ENCODE measurements at places on chromosomes 7 and 10.

- no peaks in the 10 kb centered on the region for H3K4me1 ChIP-seq
- H3K27me3 ChIP-seq = no peaks in the 10 kb centered on the region
- no peak for DNase-seq
- H3K4me3 ChIP-seq = no peak overlapping the region
- H3K36me3 ChIP-seq = no peaks in the 10 kb centered on the region
Observed at GRCh38 chr7:28802450-28802849, 155.7 kb downstream of the TRIL start.

DNA sequence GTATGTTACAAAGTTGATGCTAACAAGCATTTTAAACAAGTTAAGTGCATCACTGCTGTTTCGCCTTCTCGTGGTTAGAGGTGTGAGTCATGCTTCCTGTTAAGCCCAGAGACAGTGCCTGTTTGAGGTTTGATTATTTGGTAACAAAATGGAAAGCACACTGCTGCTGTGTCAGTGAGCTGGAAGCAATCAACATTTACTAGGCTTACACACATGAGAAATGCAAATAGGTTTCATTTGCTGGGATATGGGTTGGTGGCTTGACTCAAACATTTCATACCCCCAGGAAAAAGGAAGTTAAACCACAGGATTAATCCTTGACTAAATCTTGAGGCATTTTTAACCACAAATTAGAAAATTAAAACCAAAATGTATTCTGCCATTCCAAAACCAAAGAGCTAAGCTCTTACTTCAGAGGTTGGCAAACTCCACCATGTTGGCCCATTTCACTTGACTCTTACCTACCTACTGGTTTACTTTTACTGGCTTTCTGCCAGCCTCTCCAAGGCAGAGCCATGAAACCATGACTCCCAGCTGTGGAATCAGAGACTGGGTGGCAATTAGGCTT is 139.2 kb downstream of the ETV1 start:
- no peaks in the 10 kb centered on the region for H3K36me3 ChIP-seq
- peak overlapping the region; percentile 48 for H3K27ac ChIP-seq
- no peak for DNase-seq
- no peaks in the 10 kb centered on the region for H3K27me3 ChIP-seq
- peaks cover 10% of the 10 kb centered on the region for H3K4me1 ChIP-seq
- no peak overlapping the region for H3K4me3 ChIP-seq

GRCh38 chr10:102157224-102157623 is 5.0 kb downstream of the NOLC1 start:
- no peak for DNase-seq
- peaks cover 80% of the 10 kb centered on the region for H3K36me3 ChIP-seq
- H3K27ac ChIP-seq = no peak overlapping the region
- H3K4me3 ChIP-seq = no peak overlapping the region
- no peaks in the 10 kb centered on the region for H3K27me3 ChIP-seq
- peaks cover 13% of the 10 kb centered on the region for H3K4me1 ChIP-seq

DNA sequence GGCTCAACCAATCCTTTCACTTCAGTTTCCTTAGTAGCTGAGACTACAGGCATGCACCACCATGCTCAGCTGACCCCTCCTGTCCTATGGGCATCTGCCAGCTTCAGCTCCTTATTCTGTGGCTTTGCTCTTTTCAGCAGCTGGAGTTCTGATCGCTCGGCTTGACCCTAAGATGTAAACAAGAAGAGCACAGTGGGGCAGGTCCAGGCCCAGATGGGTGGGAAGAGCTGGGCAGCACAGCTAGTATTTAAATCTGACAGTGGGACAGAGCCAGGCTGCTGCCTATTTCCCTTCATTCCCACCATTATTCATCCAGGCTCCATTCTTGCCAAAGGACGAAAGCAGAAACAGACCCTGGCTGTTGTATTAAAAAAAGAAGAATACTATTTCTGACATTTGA is 494.9 kb upstream of the PODXL start:
- H3K4me1 ChIP-seq = no peaks in the 10 kb centered on the region
- H3K27me3 ChIP-seq = no peaks in the 10 kb centered on the region
- H3K4me3 ChIP-seq = no peak overlapping the region
- no peak for DNase-seq
- no peak overlapping the region for H3K27ac ChIP-seq
